ENCODE measurements at places on chromosomes 13 and 19.

GRCh38 chr13:112818698-112819045 is 128.8 kb downstream of the ATP11A start:
- DNase-seq = no peak

GRCh38 chr19:46610851-46611770 is 10.0 kb downstream of the CALM3 start:
- DNase-seq = peak; percentile 54

- peak; percentile 94 for DNase-seq
Observed at GRCh38 chr19:43624933-43625332, 5.5 kb upstream of the ZNF428 start.

DNA sequence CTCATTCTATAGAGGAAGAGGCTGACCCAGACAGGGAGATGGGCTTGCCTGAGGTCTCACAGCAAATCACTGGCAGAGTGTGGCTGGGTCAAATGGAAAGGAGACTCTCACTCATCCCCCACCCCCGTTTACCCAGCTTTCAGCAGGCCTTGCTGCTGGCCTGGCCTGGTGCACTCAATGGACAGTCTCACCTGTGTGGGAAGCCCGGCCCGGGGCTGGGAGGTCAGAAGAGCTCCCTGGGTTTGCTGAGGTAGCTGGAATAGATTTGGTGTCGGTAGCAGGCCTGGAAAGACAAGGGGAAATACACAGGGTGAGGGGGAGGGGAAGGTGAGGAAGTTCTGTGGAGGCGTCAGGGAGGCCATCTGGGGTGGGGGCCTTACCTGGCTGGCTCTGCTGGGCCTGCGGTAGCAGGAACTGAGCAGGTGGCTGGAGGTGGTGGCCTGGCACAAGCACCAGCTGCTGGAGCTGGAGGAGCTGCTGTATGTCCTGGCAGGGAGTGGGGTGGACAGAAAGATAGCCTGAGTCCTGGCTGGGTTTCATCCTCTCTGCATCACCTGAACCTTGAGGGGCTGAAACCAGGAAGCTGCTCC is 23.5 kb downstream of the ZNF574 start:
- DNase-seq = no peak

- no peak for DNase-seq
Observed at GRCh38 chr19:34403784-34404108, 453 bp upstream of the PDCD2L start.

- DNase-seq = no peak
Observed at GRCh38 chr13:52835071-52835839, 13.2 kb downstream of the PCDH8 start.

GRCh38 chr19:13396250-13397080 is 109.8 kb downstream of the CACNA1A start:
- DNase-seq = no peak

DNA sequence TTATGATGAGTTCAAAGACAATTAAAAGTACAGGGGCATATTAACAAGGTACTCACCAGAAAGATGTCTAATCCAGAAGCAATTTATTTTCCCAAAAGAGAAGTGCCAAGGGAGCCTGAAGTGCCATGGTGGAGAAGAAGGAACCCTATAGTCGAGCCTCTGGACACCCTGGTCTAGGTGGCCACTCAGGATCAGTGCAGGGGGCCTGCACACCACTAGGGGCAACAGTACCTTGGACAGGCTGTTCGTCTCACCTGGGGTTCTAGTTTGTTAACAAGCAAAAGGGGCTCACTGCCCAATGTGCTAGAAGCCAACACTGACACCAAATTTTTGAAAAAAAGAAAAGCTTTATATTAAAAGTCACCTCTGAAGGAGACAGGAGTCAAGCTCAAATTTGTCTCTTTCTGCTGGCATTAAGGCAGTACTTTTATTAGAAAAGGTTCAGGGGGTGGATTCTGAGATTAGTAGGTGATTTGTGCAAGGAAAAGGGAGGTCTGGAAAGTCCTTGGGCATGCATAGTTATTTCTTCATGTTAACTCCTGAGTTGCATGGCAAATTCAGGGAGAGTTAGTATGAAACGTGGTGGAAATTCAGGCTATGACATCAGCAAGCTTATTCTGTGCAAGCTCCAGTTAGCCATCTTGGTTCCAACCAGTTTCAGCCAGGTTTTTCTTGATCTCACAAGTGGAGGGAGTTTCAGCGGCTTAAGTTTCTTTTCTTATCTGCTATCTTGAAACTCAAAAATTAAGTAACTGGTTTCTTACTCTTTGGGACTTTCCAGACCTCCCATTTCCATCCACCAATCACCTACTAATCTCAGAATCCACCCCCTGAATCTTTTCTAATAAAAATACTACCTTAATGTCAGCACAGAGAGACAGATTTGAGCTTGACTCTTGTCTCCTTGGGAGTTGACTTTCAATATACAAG is 884 bp upstream of the CBY2 start:
- DNase-seq = peak; percentile 37

DNA sequence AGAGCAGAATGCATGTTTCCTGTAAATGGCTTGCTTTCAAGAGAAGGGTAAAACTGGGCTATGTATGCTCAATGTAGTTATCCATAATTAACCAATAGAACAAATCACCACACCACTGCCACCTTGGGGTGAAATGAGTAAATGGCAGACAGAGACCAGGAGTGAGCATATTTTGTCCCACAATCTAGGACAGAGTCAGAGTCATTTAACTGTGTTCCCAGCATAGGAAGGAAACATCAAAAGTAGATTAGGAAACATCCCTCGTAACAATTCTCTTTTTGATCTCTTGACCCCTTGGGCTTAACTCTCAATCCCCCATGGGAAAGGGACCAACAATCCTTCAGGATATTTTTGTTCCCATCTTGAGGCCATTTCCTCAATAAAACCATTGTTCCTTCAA is 224.8 kb downstream of the NHLRC3 start:
- peak; percentile 63 for DNase-seq

DNA sequence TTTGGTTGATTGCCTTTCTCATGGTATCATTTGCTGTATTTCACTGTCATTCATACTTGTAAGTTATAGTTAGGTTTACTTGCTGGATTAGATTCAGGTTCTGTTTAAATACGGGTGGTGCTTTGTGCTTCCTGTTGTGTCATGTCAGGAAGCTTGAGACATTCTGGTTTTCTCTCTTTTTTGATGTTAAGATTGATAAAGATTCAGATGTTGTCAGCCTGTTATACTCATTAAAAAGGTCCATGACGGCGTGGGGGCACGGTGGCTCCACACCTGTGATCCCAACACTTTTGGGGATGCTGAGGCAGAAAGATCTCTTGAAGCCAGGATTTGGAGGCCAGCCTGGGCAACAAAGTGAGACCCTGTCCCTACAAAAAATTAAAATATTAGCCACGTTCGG is 45.7 kb downstream of the NAA16 start:
- DNase-seq = peak; percentile 53

GRCh38 chr19:38877781-38878574 is at the start of gene RINL:
Gene RINL (minus strand): TSS chr19:38878275. CDS start chr19:38876742, 1,533 bp downstream.
- peak; percentile 84 for DNase-seq

- no peak for DNase-seq
Observed at GRCh38 chr19:31175564-31176348, 173.5 kb downstream of the TSHZ3 start.

- no peak for DNase-seq
Observed at GRCh38 chr13:57123681-57124080, 17.0 kb upstream of the PRR20A start.

- no peak for DNase-seq
Observed at GRCh38 chr19:52648336-52649016, 10.3 kb upstream of the ZNF83 start.

DNA sequence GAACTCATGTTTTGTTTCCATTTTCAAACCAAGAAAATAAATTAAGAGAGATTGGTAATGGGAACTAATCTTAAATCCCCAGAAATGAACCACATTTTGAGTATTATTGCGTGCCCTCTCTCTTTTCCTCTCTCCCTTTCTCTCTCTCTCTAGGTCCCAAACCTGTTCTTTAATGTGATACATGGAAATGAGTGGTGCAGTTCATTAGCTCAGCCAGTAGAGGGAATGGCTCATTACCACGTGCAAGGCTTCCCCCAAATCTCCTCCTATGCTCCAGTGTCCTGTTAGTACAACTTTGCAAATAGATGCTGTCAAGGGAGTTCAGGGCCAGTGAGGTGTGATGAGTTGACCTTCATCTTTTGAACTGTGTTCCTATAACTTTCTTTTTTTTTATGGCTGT is 178.4 kb downstream of the FGF9 start:
- DNase-seq = peak; percentile 12

- no peak for DNase-seq
Observed at GRCh38 chr19:32810452-32810851, 59.1 kb downstream of the SLC7A9 start.

DNA sequence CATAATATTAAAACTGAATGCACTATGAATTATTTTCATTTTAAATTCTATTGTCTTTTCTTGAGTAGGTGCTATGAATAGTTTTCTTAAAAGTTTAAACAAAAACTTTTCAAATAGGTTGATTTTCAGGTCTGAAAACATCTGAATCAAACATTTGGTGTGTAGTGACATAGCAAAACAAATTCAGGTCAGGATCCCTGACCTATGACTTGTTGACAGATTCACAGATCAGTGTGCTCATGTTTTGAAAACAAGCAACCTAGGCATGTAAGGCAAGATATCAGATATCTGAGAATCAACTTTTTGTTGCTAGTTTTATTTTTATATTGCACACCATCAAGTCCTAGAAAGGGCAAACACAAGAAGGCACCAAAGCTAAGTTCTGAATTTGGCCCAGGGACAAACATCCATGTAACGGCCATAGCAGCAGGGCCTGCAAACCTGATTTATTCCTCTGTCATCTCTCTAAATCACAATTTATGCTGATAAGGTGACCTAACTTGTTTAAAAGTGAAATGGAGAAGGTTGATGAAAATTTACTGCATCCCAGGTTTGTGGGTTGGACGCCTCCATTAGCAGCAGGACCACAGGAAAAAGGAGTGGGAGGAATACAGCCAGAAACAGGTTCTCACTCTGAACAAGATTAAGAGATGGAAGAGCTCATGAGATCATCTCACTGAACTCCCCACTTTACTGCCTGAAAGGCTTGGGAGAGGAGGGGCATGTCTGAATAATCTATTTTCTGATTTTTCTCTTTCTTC is 337.7 kb downstream of the KCNRG start:
- no peak for DNase-seq

- DNase-seq = no peak
Observed at GRCh38 chr19:30718707-30719106, 346.5 kb downstream of the ZNF536 start.

DNA sequence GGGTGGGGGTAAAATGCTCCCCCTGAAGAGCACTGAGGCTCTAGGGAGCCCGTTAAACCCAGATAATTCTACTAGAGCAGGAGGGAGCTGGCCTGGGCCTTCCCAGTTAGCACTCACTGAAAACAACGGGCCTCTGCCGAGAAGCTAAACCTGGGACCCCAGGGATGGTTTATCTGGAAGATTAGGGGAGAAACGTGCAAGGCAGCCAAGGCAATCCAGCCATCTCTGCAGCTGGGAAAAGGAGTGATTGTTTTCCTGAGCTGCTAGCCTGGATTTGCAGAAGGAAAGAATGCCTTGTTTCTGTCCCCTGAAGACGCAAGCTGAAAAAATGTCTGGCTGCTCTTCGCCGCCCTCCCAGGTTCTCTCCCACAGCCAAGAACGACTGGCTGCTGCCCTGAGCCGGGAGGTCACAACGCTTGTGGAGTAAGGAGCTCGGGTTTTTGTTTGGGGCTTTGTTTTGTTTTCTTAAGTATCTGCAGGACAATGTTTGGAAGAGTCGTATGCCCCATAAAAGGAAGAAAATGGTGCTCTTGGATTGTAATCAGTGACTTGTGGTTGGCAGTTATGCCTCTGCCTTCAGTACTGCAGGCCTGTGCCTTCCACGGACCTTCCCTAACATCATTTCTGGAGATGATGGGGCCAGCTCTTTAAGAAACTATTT is 31.5 kb downstream of the COL4A2 start:
- no peak for DNase-seq

DNA sequence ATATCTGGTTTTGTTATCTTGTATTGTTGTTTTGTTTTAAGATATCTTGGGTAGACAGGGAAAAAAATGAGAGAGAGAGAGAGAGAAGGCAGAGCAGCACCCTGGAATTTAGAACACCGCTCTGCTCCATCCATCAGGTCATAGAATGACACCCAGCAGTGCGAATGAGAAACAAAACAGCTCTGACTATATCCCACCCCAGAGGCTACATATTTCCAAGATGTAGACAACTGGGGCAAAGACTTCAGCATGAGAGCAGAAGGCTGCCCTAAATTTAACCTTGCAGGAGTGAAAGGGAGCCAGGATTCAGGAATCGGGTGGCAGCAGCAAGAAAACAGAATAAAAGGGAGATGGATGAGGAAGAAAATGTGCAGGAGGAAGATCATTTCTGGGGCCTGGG is 46.5 kb downstream of the TNFSF13B start:
- no peak for DNase-seq

DNA sequence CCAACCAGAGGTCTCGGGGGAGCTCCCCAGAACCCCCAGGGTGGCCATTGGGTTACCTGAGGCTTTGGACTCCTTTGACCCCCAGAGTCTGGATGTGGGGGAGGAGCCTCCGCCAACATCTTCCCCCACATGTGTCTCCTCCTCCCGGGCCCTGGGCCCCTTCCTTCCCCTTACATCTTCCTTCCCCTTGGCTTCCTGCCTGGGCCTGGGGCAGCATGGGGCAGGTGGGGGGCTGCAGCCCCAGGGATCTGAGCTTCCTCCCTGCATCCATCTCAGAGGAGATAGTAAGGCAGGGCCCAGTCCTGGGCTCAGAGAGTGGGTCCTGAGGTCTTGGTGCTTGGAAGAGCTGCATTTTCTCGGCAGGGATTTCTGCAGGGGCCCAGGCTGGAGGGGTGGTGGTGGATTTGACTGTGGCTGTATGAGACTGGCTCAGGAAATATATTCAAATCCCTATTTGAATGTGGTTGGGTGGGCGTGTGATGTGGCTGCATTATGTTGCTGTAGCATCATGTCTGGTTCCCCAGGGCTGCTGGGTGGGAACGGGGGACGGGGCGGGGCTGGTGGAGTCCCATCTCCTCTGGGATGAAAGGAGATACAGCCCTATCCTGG is 919 bp downstream of the VAV1 start:
- peak; percentile 79 for DNase-seq

DNA sequence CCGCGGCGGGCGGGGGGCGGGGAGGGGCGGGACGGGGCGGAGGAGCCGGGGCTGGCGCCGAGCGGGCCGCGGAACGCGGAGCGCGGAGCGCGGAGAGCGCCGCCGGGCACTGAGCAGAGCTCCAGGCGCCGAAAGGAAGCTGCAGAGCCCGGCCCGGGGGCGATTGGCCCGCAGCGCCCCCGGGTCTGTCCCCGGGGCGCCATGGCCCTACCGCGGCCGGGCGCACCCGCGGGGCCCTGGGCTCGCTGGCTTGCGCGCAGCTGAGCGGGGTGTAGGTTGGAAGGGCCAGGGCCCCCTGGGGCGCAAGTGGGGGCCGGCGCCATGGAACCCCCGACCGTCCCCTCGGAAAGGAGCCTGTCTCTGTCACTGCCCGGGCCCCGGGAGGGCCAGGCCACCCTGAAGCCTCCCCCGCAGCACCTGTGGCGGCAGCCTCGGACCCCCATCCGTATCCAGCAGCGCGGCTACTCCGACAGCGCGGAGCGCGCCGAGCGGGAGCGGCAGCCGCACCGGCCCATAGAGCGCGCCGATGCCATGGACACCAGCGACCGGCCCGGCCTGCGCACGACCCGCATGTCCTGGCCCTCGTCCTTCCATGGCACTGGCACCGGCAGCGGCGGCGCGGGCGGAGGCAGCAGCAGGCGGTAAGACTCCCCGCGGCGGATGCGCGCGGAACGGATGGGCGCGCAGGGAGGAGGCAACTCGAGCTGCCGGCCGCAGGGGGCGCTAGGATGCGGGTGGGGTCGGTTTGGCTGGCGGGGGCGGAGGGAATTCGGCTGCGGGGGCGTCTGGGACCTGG is at the start of gene PDE4A:
PDE4A (plus strand) TSS at position 95 of the 796 bp plus-strand sequence; CDS start at position 322, 227 bp downstream.
- DNase-seq = peak; percentile 80
